Fibroblast of skin of right biceps (primary cell): ENCODE measurements at places on chromosomes 11 and 22.

DNA sequence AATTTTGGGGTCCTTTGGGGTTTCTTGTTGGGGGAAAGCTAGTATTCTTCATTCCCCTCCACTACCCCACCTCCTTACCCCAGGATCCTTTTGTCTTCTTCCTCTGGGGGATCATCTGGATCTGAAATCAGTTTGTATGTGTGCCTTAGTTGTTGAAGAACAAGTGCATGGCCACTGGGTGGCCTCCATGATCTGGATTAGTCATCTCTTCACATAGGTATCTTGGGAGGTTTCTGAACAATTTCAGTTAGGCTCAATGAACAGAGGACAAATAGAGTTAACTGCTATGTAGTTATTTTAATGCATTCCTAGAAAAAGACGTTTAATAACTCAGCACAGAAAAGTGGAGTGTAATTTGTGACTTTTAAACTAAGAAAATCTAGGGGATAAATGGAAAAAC is 7.1 kb upstream of the VWA5A start:
- DNase-seq = no peak

DNA sequence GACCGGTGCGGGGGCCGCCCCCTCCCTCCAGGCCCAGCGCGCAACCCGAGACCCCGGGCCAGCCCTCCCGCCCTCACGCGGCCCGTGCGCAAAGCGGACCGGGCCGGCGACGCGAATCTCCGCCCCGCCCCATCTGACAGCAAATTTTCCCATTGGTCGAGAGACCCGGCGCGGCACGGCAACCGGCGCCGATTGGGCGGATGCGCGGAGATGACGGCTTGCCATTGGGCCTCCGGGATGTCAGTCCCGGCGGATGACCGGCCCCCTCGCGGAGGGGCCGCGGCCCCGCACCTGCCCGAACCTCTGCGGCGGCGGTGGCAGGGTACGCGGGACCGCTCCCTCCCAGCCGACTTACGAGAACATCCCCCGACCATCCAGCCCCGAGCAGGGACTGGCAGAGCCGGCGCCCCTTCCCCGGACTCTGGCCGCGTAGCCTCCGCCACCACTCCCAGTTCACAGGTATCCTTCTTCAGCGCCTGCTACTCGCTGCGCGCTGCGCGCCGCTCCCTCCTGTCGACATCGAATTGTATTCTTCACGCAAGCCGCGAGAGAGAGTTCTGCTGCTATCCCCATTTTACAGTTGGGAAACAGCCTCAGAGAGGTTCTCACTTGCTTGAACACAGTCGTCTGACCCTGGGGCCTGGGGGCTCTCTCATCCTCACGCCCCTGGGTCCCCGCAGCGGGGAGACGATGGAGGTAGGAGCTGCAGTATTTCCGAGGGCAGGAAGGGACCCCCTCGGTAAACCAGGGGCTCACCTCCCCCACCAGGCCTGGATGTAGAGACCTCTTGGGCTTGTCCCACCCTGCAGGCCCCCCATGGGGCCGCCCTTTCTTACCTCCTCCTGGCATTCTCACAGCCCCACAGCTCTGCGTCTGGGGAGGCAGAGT is at the start of gene ARVCF:
Gene ARVCF (minus strand): TSS at position 90 of the 888 bp plus-strand sequence. CDS start 26,029 bp downstream, outside the sequence.
- peak; percentile 88 for DNase-seq

- DNase-seq = no peak
These were observed 24.2 kb upstream of the UCP3 start for GRCh38 chr11:74033046-74033445.

- no peak for DNase-seq
These were observed 5.2 kb downstream of the SMARCB1 start for GRCh38 chr22:23791738-23792645.

DNA sequence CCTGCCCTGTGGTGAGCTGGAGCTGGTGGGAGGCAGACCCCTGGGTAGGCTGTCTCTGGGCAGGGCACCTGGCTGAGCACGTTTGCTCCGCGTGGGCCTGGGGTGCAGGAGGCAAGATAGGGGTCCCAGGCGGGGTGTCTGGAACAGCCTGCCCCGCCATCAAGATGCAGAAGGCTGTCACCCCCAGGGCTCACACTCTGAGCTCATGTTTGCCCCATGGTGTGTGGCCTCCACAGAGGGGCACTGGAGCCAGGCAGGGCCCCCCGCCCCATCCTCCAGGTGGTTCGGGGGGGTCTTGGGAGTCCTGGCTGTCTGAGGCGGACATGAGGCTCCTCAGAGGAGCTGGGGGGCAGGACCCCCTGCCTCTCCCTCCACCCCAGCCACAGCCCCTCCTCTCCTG is 28.9 kb upstream of the CARS1 start:
- DNase-seq = no peak

DNA sequence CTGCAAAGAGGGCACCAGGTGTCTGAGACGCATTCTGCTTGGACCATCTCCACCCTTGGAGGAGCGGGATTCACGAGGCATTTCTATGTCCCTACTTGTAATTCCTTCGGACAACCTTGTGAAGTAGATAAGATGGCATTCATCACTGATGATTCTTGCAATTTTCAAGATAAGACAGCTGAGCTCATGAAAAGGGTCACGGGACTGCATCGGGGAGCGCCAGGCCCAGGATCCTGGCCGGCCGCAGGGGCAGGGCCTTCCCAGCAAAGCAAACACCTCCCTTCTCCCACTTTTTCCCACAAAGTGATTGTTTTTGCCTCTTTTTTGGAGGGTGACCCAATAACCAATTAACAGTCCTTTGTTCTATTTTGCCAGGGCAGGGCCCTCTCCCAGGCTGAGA is 8.4 kb downstream of the LIF start:
- DNase-seq = no peak
